Effector CD4-positive, alpha-beta T cell (primary cell): ENCODE measurements at places on chromosomes 3 and 15.

DNA sequence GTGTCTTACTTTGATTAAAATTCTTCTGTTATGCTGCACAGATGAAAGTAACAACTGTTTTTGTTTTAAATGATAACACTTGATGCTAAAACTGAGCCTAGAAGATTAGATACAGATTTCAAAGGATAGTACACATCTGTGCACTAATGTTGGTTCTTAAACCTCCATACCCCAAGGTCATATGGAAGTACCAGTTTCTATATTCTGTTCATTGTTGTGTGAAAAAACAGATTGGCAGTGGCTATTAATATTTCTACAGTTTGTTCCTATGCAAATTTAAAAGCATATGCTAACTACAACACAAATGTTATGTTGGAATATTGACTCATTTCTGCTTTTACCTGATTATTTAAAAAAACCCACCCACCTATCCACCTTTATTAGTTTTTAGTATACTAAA is 32.0 kb upstream of the GBE1 start:
- no peak for DNase-seq

DNA sequence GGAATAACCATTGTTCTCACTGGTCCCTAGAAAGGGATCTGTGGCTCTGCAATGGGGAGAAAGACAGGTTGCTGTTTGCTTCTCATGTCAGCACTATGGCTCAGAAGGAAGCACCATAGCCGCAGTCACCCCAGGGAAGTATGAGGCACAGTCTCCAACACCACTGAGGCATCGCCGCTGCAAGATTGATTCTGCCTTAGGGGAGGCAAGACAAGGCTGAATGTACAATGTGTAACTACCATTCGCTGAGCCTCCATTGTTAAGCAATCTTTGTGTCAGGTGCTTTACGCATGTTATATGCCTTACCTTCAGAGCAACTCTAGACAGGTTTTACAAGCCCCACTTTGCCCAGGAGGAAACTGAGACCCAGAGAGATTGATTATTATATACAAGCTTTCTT is 100.7 kb upstream of the KCNMB2 start:
- no peak for DNase-seq

DNA sequence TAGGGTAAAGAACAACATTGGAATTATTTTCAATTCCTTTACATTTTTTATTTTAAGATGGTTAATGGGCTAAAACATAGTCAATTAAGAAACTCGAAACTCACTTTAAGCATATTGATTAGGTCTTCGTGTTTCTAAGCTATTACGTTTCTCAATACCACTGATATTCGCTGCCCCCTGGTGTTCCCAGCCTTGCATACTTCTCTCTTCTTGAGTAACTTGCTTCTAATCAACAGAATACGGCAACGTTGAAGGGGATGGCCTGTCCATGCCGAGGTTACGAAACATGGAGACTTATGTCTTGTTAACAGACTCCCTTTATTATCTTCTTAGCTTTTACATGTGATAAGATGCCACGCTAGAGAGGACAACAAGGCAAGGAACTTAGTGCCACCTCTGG is 43.6 kb downstream of the ROBO1 start:
- no peak for DNase-seq

- DNase-seq, result no peak
These were observed 184.0 kb upstream of the CNTN6 start for GRCh38 chr3:908839-909238.

- DNase-seq, result no peak
These were observed 298.2 kb upstream of the SATB1 start for GRCh38 chr3:18723206-18723810.

- DNase-seq, result no peak
These were observed 139.8 kb upstream of the SEMA6D start for GRCh38 chr15:47577461-47577860.

DNA sequence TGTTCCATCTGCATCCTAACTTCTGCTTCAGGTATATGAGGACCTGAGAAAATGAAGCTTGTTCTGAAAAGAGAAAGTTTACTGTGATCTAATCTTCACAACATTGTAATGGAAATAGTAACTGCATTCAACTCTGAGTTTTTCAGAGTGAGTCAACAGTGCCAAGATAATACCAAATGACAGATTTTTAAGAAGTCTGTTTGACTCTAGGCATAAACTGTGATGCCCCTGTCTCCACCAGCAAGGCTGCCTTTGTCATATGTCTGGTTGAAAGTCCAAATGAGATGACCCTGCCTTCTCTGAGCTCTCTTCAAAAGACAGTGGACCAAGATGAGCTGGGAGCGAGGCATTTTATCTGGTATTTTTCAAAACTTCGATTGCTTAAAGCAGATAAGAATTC is 44.8 kb upstream of the B3GNT5 start:
- no peak for DNase-seq

DNA sequence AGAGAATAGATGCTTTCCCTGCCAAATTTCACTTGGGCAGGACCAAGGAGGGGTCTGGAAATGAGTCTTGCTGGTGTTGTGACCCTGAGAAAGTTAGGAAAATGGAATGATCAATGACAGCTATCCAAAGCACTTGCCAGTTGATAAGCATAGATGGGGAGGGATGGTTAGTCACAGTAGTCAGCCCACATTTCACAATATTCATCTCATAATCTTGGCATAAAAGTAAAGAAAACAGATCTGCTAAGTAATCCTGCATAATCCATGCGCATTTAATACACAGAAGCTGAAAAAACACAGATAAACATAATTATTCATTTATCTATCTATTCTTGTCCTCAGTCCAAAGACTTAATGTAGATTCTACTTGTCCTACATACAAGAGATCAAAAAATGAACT is 184.1 kb downstream of the ZIC4 start:
- DNase-seq, result no peak

GRCh38 chr3:27714692-27715453 is 7.2 kb downstream of the EOMES start:
- no peak for DNase-seq

DNA sequence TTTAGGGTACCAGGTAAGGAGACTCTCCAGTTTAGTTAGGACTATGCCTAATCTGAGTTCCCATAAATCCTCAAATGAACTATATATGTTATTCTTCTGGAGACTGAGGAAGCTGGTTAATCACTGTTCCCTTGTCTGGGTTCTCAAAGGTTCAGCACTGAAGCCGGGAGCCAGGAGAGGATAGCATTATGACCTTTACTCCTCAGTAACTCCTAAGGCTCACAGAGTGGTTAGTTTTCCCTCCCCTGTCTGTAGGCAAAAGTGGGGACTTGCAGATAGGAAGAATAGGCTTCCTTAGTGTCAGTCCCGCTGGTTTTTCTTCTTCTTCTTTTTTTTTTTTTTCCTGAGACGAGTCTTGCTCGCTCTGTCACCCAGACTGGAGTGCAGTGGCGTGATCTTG is 50.4 kb downstream of the CRTC3 start:
- no peak for DNase-seq

- no peak for DNase-seq
These were observed 9.2 kb upstream of the EIF2B5 start for GRCh38 chr3:184126006-184126405.

GRCh38 chr3:38131621-38132369 is 5.1 kb downstream of the ACAA1 start:
- no peak for DNase-seq

DNA sequence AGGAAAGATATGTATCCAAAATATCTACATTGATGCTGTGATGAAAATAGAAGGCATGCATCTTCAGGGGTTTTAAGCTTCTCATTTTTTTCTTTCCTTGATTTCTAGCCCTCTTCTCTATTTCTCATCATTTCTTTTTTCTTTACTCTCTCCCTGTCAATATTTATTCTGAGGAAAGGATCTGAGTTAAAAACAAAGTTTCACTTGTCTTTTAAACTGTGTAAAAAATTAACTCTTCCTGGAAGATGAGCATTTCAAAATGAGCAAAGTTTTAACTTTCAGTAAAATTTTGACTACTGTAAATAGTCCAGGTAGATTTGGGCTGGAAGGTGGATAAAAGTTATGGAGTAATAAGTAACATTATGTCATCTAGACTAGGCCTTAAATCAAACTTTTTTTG is 500.2 kb upstream of the GBE1 start:
- no peak for DNase-seq

GRCh38 chr3:161950318-161950868 is 453.8 kb downstream of the OTOL1 start:
- DNase-seq, result no peak

DNA sequence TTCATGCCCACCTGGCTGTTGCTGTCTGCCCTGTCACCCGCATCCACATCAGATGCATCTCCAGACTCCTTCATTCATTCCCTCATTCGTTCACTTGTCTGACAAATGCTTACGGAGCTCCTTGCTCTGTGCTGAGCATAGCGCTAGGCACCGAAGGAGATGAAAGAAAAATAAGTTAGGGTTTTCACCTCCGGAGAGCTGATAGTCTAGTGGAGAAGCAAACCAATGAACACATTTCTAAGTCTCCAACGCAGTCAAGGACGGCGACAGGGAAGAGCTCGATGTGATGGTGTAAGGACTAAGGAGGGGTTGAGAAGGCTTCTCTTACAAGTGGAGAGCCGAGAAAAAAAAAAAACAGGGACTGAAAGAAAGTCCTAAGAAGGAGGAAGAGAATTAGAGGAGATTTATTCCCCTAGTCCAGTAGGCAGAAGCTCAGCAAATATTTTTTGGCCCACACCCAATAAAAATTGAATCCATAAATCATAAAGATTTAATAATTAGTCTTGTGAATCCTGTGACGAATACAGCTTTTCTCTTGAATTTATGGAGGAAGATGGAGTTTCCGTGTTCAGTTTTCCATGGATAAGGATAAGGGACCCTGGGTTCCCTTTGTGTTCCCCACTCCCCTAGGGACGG is 127.2 kb upstream of the DLG1 start:
- DNase-seq, result no peak

DNA sequence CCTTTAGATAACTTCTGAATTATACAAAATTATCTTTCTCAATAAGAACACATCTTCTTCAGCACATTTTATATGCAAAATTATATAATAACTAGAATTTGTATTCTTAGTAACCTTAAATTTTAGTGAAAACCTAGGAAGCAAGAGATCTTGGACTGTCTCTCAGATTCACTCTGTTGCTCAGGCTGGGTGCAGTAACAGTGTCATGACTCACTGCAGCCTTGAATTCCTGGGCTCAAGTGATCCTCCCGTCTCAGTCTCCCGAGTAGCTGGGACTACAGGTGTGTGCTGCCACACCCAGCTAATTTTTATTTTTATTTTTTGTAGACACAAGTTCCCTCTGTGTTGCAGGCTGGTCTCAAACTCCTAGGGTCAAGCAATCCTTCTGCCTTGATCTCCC is 29.9 kb downstream of the MKRN3 start:
- DNase-seq, result no peak

DNA sequence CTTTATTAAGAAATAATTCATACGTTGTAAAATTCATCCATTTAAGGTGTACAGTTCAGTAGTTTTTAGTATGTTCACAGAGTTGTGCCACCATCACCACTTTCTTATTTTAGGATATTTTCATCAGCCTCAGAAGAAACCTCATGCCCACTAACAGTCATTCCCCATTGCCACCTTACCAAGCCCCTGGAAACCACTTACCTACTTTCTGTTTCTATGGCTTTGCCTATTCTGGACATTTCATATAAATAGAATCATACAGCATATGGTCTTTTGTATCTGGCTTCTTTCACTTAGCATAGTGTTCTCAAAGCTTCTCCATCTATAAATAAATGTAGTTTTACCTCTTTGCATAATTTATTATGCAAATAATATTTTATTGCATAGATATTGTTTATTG is 6.6 kb downstream of the FETUB start:
- no peak for DNase-seq

DNA sequence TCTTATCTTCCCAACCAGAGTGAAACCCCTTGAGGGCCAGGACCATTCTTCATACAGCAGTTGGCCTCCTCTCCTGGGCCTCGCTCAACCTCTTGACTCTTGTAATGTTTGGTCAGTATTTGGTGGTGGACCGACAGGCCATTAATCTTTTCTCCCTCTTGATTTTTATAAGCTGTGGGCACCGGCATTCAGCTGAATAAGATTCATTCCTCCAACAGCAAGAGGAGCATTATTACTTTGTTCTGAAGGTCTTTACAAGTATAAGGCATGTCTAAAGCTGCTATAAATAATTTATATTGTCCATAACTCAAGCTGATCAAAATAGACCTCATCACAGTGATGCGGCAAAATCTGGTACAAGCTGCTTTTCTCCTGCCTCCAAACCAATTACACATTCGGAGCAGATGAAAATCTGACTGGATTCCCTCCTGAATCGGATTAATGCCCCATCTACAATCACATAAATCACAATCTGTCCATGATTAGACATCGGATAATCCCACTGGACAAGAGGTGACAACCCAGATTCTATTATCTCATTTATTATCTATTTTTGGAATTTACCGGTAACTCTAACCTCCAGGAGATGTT is 8.4 kb upstream of the ISL2 start:
- no peak for DNase-seq

- DNase-seq, result no peak
These were observed 202.8 kb downstream of the TP63 start for GRCh38 chr3:189833996-189834395.

DNA sequence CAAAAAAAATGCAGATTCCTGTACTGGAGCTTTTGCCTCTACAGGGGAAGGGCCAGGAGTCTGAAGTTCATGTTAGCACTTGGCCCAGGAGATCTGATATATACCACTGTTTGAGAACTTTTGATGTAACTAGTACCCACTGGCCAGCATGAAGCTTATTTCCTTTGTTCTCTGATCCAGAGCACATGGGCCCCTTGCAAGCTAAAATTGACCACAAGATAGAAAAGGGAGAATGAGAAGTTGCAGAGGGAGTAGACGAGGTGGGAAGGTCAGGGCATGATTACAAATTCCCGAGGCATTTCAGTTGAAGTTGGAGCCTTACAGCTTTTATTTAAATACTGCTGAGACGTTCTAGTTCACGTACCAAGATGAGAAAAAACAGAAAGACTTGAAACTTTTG is 28.2 kb downstream of the TGM4 start:
- DNase-seq, result no peak

GRCh38 chr3:188832961-188833721 is 338.6 kb upstream of the TPRG1 start:
- no peak for DNase-seq

- DNase-seq, result no peak
These were observed at the start of gene ATP8B4 for GRCh38 chr15:50119063-50120040. TSS of gene ATP8B4 (minus strand) at chr15:50119233. CDS start at chr15:50106966, 12,267 bp downstream.
